ENCODE measurements at places on chromosomes 6 and 20.

GRCh38 chr6:7048894-7049293 is 58.9 kb upstream of the RREB1 start:
- DNase-seq = no peak

DNA sequence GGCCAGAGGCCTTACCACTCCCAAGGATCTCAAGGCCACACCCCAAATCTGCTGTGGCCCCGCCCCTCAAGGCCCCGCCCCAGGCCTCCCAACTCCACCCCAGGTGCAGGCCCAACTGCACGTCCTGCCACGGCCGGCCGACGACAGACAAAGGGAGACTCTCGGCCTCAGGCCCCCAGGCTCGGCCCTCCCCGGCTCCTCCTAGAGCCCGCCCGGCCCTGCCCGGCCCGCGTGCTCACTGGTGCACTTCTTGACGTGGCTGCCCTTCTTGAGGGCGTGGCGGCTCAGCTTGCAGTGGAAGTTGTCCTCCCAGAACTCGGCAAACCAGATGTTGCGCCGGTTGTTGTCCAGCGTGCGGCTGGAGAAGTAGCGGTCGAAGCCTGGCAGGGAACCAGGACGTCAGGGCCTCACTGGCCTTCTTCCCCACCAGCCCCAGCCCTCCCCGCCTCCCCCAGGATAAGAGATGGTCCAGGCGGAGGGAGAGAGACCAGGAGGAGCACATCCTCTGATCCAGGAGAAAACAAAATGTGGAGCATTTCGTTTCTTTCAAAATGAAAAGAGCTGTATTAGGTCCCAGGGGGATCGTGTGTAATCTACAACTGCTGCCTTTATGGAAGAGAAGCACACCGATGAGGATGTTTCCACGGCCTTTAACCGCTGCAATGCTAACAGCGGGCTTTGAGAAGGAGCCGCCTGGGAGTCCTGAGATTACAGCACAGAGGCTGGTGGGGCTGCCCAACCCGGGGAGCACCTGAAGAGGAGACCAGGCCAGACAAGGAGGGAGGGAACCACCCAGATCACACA is 89.4 kb downstream of the GRM4 start:
- peak; percentile 38 for DNase-seq

GRCh38 chr6:113855500-113856374 is 1.4 kb upstream of the MARCKS start:
- DNase-seq = no peak

DNA sequence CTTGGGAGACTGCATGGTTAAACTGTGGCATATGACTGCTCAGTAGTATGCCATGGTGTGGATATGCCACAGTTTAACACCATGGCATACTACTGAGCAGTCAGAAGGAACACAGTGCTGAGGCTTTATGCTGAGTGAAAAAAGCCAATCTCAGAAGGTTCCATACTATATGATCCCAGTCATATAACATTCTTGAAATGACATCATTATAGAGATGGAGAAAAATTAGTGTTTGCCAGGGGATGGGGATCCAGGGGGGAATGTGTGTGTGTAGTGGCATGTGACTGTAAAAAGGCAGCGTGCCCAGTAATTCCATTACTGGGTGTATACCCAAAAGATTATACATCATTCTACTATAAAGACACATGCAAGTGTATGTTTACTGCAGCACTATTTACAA is 85.8 kb downstream of the FOXF2 start:
- DNase-seq = no peak

DNA sequence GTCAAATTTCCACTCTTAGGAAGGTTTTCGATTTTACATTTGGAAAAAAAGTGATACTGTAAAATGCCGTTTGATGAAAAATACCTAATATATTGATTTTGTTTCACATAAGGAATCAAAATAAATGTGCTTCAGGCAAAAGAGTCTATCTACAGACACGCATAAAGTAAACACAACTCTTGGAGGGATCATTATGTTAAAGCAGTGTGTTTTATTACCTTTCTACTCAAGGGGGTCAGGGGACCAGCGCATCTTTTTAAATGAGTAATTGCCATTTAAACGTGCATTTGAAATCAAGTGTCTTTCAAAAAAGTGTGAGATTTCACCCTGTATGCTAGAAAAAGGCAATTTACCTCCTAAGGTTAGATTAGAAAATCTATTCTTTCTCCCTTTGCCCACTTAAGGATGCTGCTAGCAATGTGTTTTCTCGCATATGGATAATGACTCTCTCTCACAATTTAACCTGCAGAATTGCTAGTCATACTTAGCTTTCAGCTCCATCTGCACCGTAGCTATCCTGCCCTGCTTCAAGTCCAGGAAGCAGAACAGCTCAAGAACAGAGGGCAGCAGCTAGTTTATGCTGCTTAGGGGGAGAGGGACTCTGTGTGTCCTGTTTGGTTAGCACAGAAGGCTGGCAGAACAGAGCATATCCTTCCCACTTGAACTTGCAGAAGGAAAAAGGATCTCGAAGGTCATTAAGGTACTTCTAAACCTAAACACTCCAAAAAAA is 35.0 kb downstream of the NKAIN2 start:
- no peak for DNase-seq

- DNase-seq = no peak
Measured at GRCh38 chr6:4560221-4561077, 215.8 kb upstream of the CDYL start.

DNA sequence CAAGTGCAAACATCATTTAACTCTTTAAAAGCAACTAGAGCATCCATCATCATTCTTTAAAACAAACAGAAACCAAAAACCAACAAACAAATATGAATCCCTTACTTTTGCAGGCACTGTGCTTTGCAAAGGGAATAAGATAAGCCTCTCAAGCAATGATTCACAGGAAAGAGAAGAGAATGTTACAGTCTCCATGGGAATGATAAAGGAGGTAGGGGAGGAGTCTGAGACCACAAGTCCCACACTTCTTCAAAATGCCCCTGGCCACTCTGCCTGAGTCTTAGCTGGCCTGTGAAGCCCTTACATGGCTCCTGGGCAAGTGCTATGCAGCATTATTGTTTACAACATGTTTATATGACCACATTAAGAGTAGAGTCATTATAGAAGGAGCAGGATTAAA is 257.7 kb upstream of the MARCKS start:
- no peak for DNase-seq

DNA sequence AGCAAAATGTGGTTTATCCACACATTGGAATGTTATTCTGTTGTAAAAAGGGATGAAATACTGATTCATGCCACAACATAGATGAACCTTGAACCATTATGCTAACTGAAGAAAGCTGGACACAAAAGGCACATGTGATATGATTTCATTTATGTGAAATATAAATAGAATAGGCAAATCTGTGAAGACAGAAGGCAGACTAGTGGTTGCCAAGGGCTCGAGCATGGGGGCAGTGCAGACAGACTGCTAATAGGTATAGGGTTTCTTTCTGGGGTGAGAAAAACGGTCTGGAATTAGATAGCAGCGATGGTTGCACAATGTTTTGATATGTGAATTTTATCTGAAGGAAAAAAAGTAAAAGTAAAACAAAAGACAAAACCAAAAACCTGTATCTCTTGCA is 54.6 kb upstream of the FNDC1 start:
- DNase-seq = no peak

GRCh38 chr20:4155953-4156352 is 140.6 kb upstream of the RNF24 start:
- no peak for DNase-seq

DNA sequence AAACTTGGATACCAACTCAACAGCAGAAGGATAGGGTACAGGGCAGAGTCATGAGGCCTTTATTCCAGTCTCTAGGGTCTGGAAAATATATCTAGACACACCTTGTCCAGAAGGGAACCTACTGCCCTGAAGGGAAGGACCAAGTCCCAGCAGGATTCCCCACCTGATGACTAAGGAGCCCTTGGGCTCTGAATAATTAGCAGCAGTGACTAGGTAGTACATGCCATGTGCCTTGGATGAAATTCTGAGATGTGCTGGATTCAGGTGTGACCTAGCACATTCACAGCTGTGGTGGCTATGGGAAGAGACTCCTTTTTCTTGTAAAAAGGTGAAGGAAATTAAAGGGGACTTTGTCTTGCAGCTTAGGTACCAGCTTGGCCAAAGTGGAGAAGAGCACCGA is 364.3 kb upstream of the PTCHD4 start:
- no peak for DNase-seq

- no peak for DNase-seq
Measured at GRCh38 chr6:39295611-39296011, 18.6 kb downstream of the KCNK17 start.

- no peak for DNase-seq
Measured at GRCh38 chr6:141700819-141701218, 431.9 kb upstream of the GJE1 start.

GRCh38 chr6:134312038-134312660 is 5.8 kb downstream of the SGK1 start:
- peak; percentile 47 for DNase-seq

GRCh38 chr6:169145496-169145895 is 108.2 kb downstream of the THBS2 start:
- no peak for DNase-seq
